ENCODE measurements at places on chromosomes 4 and X. TPM values are rescaled to one million over a fixed set of nuclear protein-coding genes. Genes with fewer than 3 reads are reported as not detected.
A peak's percentile ranks its signal among the peaks of the same experiment; 100 is the strongest.

GRCh38 chr4:62051332-62051731, 851.2 kb downstream of the ADGRL3 start:
- no peak for DNase-seq

DNA sequence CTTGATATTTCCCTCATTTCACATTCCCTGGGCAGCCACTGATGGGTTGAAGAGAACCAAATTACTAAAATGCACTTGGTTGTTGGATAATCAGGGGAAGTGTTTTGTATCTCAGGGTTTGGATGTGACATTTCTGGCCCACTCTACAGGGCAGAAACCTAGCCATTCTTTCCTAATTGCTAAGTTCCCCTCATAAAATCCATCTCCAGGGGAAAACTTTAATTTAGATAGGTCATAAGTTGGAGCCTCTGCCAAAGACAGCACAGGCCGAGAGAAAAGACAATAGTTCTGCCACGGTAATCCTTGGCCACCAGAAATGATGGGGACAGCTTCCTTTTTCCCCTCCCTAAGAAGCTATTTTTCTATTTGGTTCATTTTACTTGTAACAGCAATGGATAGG, 192.7 kb upstream of the C1QTNF7 start:
- DNase-seq, result no peak

DNA sequence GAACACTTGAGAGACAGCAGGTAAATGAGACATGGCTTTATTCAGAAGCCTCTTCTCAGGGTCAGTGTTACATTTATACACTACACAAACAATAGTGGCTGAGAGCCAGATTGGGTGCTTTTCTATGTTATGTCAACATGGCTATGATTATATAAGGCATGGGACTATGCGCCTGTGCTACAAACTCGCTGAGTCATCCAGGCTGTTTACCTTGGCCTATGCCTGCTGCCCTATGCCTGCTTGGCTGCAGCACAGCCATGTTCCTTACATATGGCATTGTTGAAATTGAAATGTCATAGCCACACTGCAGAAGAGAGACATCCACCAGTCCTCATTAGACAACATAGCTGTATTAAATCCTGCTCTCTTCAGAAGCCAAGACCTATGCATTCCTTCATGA, 236.3 kb upstream of the NWD2 start:
- no peak for DNase-seq

GRCh38 chr4:2254665-2255500, 7.0 kb downstream of the MXD4 start:
- no peak for DNase-seq

GRCh38 chr4:186149872-186150271, 41.5 kb upstream of the CYP4V2 start:
- DNase-seq, result no peak

DNA sequence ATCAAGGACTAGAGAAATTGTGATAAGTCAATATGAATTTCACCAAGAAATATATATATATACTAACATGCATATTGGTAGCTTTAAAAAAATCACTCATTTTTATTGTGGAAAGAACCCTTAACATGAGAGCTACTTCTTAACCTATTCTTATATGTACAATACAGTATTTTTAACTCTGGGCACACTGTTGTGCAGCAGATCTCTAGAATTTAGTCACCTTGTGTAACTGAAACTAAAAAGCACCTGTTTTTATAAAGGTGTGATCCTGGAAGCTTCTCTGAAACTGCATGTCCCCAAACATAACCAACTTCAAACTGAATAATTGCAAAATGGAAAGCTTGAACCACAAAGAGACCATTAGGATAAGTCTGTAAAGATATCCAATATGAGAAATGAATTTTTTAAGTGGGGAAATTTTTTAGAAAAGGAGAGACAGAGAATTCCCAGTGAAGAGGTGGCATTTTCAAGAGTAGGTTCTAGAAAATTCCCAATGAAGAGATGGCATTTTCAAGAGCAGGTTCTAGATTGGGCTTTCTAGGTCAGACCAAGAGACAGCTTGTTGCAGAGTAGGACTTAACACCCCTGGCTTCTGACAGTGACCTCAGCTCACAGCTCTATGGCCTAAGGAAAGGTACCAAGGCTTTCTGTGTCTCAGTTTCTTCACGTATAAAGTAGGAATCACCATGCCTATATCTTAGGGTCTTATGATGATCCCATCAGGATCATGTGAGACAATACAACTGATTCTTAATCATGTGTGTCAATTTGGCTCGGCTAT, 22.0 kb upstream of the PPARGC1A start:
- DNase-seq, result no peak

DNA sequence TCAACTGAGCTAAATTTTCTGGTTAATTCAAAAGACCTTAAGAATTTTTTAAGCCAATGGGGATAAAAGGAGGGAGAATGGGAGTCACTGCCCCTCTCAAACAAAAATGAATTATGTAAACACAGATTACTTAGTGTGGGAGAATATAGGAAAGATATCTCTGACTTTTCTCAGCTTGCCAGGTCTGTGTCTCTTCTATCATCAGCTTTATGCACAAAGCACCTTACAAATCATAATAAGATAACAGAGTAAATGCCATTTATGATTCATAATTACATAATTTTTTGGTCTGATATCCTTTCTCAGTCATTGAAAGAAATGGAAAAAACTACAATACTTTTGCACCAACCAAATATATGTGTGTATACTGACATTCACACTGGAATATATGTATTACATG, 604.6 kb upstream of the FAM241A start:
- DNase-seq, result no peak

GRCh38 chr4:87978681-87979080, 3.2 kb downstream of the SPP1 start:
- peak; percentile 48 for DNase-seq

DNA sequence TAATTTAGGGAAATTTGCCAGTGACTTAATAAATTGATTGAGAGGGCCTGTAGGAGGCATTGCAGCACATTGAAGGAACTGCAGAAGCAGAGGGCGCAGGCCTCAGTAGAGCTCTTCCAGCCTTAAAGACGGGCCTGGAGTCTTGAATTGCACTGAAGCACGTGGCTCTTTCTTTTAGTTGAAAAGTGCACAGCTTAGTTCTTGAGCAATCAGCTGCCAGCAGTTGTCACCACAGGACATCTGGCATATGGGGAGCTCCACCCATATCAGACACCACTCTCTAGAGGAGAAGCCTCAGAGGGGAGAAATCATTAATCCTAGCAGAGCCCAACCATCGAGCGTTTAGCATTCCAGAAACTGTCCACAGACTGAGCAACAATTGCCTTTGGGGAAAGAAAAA, 16.0 kb upstream of the FGF16 start:
- no peak for DNase-seq

DNA sequence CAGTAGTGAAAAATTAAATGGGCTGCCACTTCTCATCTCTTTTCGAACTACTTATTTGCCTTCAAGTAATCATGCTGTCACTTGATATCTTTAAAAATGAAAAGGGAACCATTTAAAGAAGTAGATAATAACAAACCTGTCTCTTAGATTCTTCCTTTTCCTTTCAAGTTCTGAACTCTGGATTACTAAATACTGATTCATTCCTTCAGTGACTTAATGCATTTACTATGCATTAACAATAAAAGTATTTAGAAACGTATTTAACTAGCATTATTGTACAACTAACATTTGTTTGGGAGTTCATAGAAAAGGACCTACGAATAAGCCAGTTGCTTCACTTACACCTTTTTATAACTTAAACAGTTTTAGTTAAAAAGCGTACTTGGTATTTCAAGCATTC, 61.1 kb upstream of the RAB33B start:
- no peak for DNase-seq

DNA sequence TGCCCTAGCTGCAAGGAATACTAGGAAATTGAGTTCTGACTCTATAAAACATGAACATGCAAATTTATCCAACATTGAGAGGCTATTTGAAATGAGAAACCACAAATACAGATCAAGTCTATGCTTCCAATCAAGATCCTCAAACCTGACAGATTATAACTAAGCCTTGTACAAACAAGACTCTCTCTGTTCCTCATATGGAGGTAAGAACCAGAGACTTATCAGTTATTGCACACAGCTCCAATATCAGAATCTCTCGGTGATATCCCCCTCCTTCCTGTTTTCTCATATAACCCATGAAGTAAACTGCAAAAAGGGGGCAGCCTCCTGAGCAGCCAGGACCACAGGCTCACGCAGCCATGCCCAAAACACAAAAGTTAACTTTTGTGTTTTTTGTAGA, 36.5 kb downstream of the FBXW7 start:
- no peak for DNase-seq

GRCh38 chr4:142741995-142742394, 104.1 kb downstream of the INPP4B start:
- no peak for DNase-seq

DNA sequence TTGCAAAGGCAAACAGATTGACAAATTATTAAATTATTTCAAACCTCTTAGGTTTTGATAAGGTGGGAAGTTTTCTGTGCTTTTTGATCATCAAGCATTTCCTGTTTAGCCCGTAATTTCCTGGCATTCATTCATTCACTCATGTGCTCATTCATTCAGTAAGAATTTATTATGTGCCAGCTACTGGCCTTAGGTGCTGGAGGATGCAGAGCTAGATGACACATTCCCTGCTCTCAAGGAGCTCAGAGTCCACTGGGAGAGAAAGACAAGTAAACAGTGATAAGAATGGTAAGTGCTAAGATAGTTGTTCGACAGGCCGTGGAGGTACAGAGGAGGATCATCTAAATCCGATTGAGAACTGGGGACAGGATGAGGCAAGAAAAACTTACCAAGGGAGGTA, 153.0 kb downstream of the DCTD start:
- DNase-seq, result no peak

DNA sequence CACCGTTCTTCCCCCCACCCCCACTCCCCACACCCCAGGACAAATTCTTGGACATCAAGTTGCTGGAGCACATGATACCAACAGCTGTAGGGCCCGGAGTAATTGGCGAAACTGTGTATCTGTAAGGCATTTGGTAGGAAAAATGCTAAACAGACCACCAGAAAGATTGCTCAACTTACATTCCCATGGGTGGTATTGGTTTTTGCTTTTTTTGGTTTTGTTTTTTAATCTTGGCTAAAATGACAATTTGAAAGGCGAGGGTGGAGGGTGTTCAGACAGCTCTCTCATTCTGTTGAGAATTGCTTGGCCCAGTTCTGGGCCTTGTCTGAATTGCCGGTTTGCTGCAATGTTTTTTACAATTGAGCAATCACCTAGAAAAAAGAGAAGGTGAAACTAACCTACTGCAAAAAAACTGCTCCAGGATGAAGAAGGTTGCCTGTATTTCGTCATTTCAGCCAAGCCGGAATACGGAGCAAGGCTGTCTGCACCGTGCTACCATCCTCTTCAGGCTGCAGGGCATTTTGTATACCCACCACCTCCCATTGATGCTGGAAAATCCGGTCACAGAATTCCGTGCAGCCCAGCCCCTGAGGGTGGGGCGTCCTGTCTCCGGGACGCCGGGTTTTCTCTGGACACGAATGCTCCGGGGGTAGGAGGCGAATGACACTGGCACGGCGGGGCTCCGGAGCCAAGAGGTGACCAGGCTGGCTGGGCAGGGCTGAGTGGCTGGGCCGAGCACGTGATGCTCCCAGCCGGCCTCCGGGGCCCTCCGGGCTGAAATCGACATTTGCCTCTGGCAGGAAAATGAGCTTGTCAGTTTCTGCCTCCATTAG, at the start of gene CLCN4:
CLCN4 (plus strand) TSS at position 777 of the 833 bp plus-strand sequence. CDS start 28,058 bp downstream, outside the sequence.
- DNase-seq, result no peak

Gene CSAG3
- total RNA-seq, result not detected

Gene UCP1
- total RNA-seq, result not detected

Gene CFP
- not detected for total RNA-seq

Gene OPHN1
- 3.1 TPM for total RNA-seq

Gene MBNL3
- 3.0 TPM for total RNA-seq

Data from kidney epithelial cell (primary cell).